ENCODE measurements at places on chromosomes 13 and 19.

GRCh38 chr19:42573642-42574041, 21.1 kb downstream of the CEACAM8 start:
- DNase-seq: no peak

GRCh38 chr13:34349091-34349722, 531.3 kb downstream of the RFC3 start:
- peak; percentile 57 for DNase-seq

DNA sequence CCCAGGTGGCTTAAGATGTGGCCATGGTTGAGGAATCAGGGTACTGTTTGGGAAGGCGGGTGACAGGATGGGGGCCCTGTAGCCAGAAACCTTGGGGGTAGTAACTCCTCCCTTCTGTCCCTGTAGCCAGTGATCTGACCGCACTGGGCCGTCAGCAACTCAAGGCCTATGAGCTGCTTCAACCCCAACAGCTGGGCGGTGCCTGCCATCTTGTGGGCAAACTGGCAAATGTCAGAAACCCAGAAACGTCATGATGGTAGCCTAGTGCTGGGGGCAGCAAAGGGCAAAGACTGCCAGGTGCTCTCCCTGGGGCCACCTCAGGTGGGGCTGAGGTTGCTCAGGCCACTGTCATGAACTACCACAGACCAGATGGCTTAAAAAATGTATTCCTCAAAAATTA, 3.5 kb downstream of the COPE start:
- peak; percentile 68 for DNase-seq

GRCh38 chr13:66565279-66565678, 664.9 kb downstream of the PCDH9 start:
- DNase-seq: peak; percentile 73

Data from SJCRH30 (cell line).